ENCODE measurements at places on chromosomes 1 and 21.

- DNase-seq, result peak; percentile 40
Observed at GRCh38 chr1:6025269-6026094, 20.2 kb upstream of the KCNAB2 start.

GRCh38 chr1:233304489-233305102 lies 9.1 kb upstream of the PCNX2 start:
- no peak for DNase-seq

DNA sequence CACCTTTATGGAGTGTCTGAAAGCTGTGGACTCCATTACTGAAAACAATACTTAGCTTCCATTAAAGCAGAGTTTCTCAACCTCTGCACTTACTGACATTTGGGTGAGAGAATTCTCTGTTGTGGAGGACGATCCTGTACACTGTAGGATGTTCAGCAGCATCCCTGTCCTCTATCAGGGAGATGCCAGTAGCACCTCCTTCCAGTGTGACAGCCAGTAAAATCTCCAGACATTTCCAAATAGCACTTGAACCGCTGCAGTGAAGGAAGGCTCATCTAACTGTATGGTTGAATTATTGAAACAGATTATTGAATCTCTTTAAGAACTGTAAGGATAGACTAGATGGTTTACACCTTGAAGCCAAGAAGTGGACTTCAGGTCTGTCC lies 3.1 kb downstream of the PRDM2 start:
- no peak for DNase-seq

DNA sequence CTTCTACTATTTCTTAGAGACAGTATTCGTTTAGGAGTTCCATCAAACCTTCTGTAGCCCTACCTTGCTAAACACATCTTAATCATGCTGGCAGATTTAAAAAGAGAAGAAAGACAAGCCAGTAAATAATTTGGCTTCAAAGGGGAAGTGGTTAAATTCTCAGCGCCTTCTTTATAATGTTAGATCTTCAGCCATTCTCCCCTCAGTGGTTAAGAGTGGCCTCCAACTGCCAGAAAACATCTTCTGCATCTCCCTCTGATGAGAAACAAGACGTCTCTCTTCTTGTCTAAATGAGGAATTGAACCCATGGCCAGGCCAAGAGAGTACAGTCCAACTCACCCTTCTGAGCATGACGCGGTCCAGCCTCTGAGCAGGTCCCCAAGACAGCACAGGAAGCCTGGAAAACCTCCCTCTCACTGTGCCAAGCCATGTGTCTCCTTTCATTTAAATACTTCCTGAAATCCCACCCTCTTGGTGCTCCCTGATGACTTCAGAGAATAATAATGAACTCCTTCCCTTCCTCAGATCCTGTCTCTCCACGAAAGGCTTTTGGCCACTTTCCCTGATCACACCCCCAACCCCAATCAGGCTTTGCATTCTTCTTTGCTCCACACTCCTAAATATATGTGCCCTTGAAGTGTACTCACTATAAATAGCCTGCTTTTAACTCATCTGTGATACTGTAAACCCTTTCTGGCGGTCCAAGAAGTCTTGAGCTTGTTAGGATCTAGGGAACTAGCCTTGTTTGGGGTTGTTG lies 16.4 kb upstream of the LRRC52 start:
- no peak for DNase-seq

GRCh38 chr1:197775282-197776262 lies at the start of gene DENND1B:
TSS of gene DENND1B (minus strand) at chr1:197775480. CDS start at chr1:197775155, 325 bp downstream.
- DNase-seq, result peak; percentile 59

GRCh38 chr1:9822897-9823692 lies 670 bp downstream of the CLSTN1 start:
- peak; percentile 38 for DNase-seq

GRCh38 chr1:102099916-102100315 lies 103.2 kb upstream of the OLFM3 start:
- DNase-seq, result no peak

GRCh38 chr1:110255392-110255787 lies 45.3 kb downstream of the KCNC4 start:
- DNase-seq, result no peak

DNA sequence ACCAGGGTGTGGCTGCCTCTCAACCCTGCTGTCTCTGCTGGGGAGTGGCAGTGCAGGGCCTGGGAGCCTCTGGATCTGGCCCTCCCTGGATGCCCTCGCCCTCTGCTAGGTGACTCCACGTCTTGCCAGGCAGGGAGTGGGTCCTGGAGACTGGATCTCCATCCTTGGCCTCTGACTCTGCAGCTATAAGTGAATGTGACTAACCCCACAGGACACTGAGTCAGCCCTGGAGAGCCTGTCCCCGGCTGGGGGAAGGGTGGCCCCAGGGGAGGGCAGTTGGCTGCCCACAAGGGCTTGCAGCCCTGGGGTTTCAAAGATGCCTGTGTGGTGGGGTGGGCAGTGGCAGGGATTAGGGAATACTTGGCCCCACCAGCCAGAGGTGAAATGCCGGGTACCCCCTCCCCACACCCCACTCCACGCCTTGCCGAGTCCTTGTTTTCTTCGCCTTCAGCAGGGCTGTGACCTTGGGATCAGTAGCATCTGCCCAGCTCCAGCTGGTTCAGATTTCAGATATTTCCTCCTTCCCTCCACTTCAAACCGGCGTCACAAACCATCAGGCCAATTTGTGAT lies 1.9 kb upstream of the MYBPH start:
- DNase-seq, result peak; percentile 61

DNA sequence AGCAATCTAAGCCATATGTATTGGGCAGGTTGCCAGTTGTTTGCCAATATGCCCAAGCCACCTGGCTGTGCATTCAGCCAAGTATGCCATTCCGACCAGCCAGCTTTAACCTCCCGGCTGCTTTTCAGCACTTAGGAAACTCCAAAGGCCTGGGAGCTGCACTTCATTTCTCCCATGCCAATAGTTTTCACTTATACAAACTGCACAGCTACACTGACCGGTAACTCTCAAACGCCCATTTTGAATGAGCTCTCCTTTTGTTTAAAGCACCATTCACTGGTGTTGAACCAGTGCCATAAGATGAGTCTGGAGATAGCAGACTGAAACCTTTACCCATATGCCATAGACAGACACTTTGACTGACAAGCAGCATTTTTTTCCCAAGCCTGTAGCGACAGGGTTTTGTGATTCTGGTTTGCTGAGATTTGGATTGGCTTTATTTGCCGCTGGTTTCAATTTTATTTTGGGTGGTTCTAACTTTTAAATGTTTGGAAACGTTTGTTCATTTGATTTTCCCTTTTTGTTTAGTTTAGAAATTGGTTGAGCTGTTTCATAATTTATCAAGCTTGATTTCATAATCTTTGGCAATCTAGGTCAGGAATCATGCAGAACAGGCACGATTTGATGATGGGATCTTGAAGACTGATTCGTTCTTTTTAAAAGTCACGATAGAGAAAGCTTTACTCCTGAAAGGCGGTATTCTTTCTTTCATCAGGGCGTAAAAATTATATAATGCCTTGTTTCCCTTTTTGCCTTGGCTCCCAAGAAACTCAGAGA lies 144.6 kb downstream of the NFIA start:
- DNase-seq, result no peak

- peak; percentile 83 for DNase-seq
Observed at GRCh38 chr1:27299385-27300271, 22.3 kb upstream of the TMEM222 start.

DNA sequence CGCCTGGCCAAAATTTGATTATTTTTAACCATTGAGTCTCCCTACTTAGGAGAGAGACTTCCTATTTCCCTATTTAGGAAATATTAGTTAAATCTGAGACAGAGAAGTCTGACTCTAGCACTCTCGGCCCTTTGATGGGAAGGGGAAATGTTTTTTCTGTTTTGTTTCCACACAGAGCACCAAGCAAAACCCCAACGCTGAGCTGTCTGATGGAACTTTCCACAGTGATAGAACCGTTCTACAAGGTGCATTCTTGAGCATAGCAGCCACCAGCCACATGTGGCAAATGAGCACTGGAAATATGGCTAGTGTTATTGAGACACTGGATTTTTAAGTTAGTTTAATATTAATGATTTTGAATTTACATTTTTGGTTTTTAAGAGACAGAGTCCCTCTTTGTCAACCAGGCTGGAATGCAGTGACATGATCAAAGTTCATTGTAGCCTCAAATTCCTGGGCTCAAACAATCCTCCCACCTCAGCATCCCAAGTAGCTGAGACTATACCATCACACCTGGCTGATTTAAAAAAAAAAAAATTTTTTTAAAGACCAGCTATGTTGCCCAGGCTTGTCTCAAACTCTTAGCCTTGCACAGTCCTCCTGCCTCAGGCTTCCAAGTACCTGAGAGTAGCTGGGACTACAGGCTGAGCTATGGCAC lies 77.3 kb upstream of the GALNT2 start:
- DNase-seq, result no peak

GRCh38 chr1:71298633-71299032 lies 217.8 kb upstream of the ZRANB2 start:
- no peak for DNase-seq

Measured in urothelium cell line (cell line).